ENCODE measurements at places on chromosomes 2 and 18. TPM values are rescaled to one million over a fixed set of nuclear protein-coding genes. Genes with fewer than 3 reads are reported as not detected.
A peak's percentile ranks its signal among the peaks of the same experiment; 100 is the strongest.

- no peaks in the 10 kb centered on the region for H3K27me3 ChIP-seq
- no peak overlapping the region for H3K4me3 ChIP-seq
- no peaks in the 10 kb centered on the region for H3K36me3 ChIP-seq
- no peak for DNase-seq
- no peaks in the 10 kb centered on the region for H3K4me1 ChIP-seq
Measured at GRCh38 chr2:83725735-83726134, 733.3 kb downstream of the SUCLG1 start.

DNA sequence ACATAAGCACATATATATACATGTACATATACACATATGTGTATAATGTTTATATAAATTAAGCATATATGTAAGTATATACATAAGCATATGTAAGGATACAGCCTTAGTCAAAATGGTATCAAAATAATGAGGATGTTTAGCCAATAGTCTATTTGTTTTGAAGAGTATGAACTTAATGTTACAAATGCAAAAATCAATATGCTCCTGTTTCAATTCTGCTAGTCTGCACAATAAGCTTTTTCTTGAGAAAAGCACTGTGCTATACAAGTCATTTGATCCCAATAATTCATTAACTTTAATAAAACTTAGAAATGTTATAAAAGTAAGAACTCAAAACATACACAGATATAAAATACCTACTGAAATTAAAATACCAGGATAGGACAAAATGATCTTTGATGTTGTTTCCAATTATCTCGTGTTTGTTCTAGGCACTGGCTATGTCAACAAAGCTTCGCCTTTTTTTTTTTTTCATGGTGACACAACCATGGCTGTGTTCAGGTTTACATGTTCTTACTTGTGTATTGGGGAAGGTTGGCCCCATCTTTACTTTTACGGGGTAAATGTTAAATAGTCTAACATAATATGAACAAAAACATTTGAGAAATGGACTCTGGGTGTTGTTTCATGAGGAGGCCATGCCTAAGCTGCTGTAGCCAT lies 271.1 kb upstream of the CDH19 start:
- DNase-seq = no peak
- no peaks in the 10 kb centered on the region for H3K36me3 ChIP-seq
- H3K4me1 ChIP-seq = no peaks in the 10 kb centered on the region
- no peak overlapping the region for H3K4me3 ChIP-seq
- H3K27me3 ChIP-seq = no peaks in the 10 kb centered on the region
- H3K27ac ChIP-seq = no peak overlapping the region

Gene RAB6D
- total RNA-seq = not detected

GRCh38 chr2:149954981-149955600 lies 367.5 kb upstream of the MMADHC start:
- H3K4me3 ChIP-seq = no peak overlapping the region
- H3K27ac ChIP-seq = no peak overlapping the region
- H3K4me1 ChIP-seq = no peaks in the 10 kb centered on the region
- H3K36me3 ChIP-seq = no peaks in the 10 kb centered on the region
- no peak for DNase-seq
- H3K27me3 ChIP-seq = no peaks in the 10 kb centered on the region

DNA sequence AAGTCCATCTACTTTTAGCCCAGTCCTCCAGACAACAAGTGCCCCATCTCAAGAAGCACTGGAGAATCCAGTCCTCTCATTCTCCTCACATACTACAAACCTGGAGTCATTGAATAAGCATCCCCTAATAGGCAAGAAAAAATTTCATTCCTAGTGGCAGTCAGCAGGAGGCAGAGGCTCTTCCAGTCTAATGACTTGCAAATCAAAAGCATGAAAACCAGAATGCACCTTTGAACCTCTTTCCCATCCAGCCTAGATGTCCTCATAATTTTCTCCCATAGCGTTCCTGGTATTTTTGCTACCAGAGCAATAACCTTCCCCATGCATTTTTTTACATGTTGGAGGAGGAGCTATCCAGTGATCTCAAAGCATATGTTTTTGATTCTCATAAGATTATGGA lies 252.6 kb downstream of the TTC32 start:
- DNase-seq = no peak
- H3K4me1 ChIP-seq = no peaks in the 10 kb centered on the region
- no peak overlapping the region for H3K27ac ChIP-seq
- H3K4me3 ChIP-seq = no peak overlapping the region
- no peaks in the 10 kb centered on the region for H3K36me3 ChIP-seq

Gene PID1
- total RNA-seq = not detected

DNA sequence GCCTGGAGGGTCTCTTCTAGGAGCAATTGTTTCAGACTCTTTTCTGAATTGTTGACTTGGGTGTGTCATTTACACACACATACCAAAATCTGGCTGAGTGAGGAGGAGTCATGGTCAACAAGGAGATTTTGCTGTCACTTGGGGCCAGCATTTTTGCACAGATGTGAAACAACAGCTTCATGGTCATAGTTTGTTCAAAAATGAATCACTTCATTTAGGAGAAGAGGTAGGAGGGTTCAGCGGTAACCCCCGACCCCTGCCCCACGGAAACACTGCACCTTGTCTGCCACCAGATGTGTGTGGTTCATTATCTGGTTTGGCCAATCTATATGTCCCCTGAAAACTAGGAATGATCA lies 42.2 kb downstream of the LBH start:
- peaks cover 51% of the 10 kb centered on the region for H3K4me1 ChIP-seq
- DNase-seq = peak; percentile 64
- no peak overlapping the region for H3K4me3 ChIP-seq
- H3K27ac ChIP-seq = peak overlapping the region; percentile 86
- no peaks in the 10 kb centered on the region for H3K36me3 ChIP-seq

- H3K4me1 ChIP-seq = no peaks in the 10 kb centered on the region
- H3K4me3 ChIP-seq = no peak overlapping the region
- H3K36me3 ChIP-seq = no peaks in the 10 kb centered on the region
- H3K27ac ChIP-seq = no peak overlapping the region
Measured at GRCh38 chr2:77328134-77328931, 193.8 kb downstream of the LRRTM4 start.

Gene LOXL3
- total RNA-seq = 1.1 TPM

GRCh38 chr2:238987352-238987981 lies 139.6 kb downstream of the TWIST2 start:
- no peaks in the 10 kb centered on the region for H3K36me3 ChIP-seq
- H3K27ac ChIP-seq = no peak overlapping the region
- no peak for DNase-seq

GRCh38 chr2:69083235-69083748 lies 70.3 kb downstream of the ANTXR1 start:
- no peaks in the 10 kb centered on the region for H3K4me1 ChIP-seq
- H3K36me3 ChIP-seq = no peaks in the 10 kb centered on the region
- no peak overlapping the region for H3K4me3 ChIP-seq

GRCh38 chr18:44973282-44973681 lies 292.6 kb downstream of the SETBP1 start:
- DNase-seq = peak; percentile 19
- H3K36me3 ChIP-seq = no peaks in the 10 kb centered on the region
- no peak overlapping the region for H3K27ac ChIP-seq

DNA sequence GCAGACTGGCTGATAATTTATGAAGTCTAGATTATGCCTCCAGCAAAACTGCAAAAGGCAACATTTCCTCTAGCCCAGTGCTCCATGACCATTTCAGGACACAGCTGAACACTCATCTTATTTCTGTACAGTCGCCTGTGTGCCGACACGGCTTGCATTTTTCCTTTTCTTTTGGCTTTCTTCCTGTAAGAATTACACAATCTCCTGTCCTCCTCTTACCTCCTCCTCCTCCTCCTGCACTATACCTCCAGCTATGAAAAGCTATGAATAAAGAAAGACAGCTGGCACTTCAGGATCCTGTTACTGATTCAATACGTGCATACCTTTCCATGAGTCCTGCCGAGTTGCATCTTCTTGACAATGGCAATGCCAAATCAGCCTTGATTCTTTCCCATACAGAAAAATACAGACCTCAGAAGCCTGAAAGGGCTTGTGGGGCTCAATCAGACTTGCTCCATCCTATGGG lies 32.2 kb upstream of the TRIB2 start:
- H3K36me3 ChIP-seq = no peaks in the 10 kb centered on the region
- no peak for DNase-seq
- no peak overlapping the region for H3K4me3 ChIP-seq
- no peaks in the 10 kb centered on the region for H3K27me3 ChIP-seq
- H3K4me1 ChIP-seq = peaks cover 2% of the 10 kb centered on the region

Gene EFHD1
- total RNA-seq = 0.61 TPM

DNA sequence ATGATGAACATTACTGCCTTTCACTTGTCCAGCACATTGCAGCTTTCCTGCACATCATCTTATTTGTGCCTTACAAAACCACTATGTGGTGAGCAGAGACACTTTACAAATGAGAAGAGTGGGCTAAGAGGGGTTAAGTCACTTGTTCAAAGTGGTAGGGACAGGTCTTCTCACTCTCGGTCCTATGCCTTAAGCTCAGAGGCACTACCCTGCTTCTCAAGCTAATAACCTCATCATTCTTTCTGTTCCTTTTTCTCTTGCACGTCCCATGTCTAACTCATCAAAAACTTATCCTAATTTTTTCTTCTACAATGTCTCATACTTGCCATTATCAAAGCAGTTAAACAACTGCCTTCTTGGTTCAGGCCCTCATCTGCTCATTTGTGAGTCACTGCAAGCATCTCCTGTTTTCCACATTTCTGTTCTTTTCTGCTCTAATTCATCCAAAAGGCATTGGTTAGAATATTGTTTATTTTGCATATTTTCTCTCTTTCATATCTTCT lies 21.9 kb upstream of the NCOA1 start:
- DNase-seq = no peak
- no peak overlapping the region for H3K4me3 ChIP-seq
- no peaks in the 10 kb centered on the region for H3K36me3 ChIP-seq
- no peaks in the 10 kb centered on the region for H3K4me1 ChIP-seq
- H3K27me3 ChIP-seq = peaks cover 4% of the 10 kb centered on the region

DNA sequence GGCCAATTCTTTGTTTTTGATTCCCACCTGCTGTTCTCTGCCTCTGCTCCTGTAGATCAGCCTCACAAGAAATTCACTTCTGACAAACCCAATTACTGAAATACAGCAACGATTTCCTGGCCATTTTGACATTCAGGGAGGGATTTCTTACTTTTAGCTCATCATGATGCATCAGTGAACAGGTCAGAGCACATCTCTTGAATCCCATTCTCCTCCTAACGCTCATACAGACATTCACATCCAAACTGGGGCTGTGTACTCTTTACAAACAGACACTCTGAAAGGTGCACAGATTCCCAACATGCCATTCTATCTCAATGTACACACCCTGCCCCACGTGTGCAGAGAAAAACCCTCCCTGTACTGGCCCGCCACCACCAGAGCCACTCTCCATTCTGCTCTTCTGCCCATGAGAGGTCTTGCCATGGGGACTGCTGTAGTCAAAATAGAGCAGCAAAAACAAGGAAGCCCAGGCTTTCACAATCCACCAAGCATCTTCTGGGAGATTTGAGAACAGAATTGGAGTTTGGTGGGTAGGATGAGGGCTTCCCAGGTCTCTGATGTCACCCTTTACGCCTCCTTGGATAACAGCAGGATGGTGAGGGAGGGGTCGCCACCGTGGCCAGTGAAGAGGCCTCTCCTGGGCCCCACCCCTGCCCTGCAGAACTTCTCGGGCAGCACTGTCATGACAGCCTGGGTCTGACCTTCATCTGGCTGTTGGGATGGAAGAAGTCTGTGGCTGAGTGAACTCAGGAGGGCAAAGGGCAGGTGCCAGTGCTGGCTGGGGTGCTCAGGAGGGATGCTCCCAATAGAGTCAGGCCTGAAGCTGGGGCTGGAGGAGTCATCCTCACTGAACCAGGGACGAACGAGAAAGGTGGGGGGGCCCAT lies 41.9 kb upstream of the ZFP36L2 start:
- DNase-seq = no peak
- H3K27ac ChIP-seq = no peak overlapping the region
- peaks cover 13% of the 10 kb centered on the region for H3K4me1 ChIP-seq

DNA sequence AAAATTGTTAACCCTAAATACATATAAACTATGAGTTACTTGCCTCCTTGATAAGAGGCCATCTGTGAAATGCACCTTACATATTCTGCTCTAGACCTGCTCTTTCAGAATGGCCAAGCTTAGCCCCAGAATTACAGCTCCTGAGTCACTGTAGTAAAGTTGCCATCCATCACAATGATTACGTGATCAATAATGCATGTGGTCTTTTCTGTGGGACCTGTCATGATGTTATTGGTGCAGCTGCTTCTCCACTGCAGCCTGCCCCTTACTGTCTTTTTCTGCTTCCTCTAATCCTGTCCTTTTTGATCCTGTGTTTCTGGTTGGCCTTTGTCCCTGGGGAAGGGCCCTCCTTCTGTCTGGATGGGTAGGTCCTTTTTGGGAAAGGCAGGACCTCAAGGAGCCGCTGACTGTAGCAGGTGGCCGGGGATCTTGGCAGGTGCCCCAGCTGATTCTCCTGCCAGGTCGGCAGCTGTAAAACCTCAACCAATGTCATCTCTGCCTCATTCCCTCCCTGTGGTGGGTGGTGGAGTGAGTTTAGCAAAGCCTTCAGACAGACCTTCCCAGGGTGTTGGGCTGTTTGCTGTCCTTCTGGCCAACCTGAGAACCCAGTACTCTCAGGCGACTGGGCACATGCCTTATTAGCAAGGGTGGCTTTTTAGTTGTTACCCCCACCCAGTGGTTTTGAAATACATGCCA lies 126.2 kb upstream of the EML6 start:
- H3K4me3 ChIP-seq = peak overlapping the region; percentile 39
- peak; percentile 50 for DNase-seq
- H3K27me3 ChIP-seq = no peaks in the 10 kb centered on the region
- H3K27ac ChIP-seq = peak overlapping the region; percentile 91

DNA sequence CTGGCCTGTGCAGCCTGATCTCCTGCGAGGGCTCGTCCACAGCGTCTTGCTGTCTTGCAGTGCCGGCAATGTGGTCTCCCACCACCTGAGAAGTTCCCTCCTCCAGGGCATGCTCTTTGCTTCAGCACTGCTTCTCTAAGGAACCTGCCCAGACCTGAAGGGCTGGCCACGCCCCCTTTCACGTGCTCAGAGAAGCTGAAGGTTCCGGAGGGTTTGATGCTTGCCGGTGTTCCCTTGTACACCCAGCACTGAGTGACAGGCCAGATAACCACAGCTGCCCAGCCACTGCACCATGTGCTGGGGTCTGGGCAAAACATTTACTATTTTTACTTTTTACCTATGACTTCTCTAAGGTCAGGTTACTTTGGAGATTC lies 1.7 kb upstream of the POLR2D start:
- no peaks in the 10 kb centered on the region for H3K27me3 ChIP-seq
- DNase-seq = peak; percentile 66
- peak overlapping the region; percentile 49 for H3K27ac ChIP-seq
- H3K4me3 ChIP-seq = peak overlapping the region; percentile 35
- peaks cover 31% of the 10 kb centered on the region for H3K4me1 ChIP-seq
- peaks cover 21% of the 10 kb centered on the region for H3K36me3 ChIP-seq

Gene SCN1A
- total RNA-seq = not detected

Measured in activated CD4-positive, alpha-beta memory T cell treated with anti-CD3 and anti-CD28 coated beads for 36 hours (primary cell).